ENCODE measurements at places on chromosomes 5 and 9.

GRCh38 chr9:109585796-109586195 is 87.7 kb upstream of the PTPN3 start:
- no peak for DNase-seq

- no peak for DNase-seq
Observed at GRCh38 chr9:97501972-97502221, 431 bp downstream of the TMOD1 start.

DNA sequence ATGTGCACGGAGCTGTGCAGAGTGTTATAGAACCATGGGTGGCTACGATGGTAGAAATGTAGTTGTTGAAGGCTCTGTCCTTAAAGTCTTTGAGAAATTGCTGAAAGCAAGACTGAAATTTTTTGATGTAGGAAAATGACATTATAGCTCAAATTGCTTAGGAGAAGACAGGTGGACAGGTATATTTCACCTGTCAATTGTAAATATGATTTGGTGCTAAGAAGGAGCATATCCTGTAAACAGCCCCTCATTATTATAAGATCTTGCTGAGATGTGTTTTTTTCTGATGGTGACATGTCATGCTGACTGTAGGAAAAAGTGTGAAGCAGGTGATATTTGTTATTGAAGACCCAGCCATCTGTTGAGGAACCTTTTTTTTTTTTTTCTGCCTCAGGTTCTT is 377.9 kb downstream of the PSAT1 start:
- DNase-seq = no peak

DNA sequence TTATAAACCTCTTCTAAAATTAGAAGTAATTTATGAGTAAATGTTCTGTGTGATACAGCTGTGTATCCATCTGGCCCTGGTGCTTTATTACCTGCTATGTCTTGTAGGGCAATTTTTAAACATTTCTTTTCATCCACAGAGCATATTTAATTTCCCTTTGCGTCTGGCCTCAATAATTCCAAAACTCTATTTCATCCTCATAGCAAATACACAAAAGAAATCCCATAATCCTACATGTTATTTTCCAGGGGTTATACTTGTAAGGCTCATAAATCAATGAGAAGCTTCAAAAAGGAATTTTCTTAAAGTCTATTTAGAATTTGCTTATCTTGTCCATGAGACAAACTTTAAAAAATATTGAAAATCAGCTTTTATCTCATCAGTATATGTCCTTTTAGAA is 167.0 kb downstream of the TTC39B start:
- no peak for DNase-seq

DNA sequence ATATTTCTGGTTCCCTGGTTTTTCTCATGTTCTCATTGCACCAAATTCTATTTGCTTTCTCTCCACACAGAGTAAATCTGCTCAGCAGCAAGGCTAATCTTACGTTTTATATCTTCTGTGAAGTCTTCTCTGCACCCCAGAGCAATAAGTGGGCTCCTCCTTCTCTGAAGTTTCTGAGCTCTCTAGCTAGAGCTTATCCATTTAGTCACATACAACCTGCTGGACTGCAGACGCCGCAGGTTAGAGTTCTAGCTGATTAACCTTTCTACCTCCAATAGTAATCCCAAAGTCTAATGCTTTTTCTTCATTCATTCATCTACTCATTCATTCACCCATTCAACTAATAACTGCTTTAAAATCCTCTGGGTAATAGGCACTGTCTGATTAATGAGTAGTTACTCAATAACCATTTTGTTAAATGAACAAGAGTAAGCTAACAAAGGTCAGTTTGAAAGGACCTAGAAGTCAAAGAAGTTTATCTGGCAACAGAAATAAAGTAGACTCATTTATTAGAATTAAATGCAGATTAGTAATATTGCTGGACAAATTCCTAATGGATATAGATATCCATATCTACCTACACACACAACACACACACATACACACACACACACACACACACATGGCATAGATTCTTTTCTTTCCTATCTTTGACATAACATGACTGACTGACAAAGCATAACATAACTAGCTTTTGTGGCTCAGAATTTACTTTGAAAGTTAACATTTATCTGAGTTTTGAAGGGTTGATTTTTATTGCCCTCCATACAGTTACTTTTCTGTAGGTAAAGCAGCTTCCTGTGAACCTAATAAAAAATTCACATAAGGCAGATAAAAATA is 984.6 kb upstream of the SEMA6A start:
- no peak for DNase-seq

DNA sequence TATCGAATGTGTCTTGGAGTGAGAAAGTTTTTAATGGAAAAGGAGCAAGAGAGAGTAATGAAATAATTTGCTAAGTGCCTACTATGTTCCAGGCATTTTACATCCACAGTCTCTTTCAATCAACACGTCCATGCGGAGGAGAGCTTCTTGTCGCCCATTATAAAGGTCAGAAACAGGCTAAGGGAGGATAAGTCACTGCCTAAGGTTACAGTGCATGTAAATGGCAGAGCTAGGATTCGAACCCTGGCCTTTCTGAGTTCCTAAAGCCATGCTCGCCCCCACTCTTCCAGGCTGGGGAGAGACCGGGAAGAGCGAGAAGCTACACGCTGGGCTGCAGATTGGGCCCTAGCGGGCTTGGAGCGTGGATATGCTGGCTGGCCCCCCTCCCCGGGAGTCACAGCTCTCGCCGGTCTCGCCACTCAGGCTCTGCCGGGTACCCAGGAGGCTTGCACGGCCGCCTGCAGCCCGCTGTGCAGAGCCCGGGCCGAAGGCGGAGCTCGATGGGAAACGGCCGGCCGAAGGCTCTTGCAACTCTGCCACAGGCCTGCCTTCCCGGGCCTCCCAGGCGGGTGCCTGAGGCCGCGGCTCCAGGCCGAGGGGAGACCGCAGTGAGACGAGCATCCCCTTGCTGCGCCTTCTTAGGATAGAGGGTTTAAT is 775 bp upstream of the LHX2 start:
- no peak for DNase-seq

DNA sequence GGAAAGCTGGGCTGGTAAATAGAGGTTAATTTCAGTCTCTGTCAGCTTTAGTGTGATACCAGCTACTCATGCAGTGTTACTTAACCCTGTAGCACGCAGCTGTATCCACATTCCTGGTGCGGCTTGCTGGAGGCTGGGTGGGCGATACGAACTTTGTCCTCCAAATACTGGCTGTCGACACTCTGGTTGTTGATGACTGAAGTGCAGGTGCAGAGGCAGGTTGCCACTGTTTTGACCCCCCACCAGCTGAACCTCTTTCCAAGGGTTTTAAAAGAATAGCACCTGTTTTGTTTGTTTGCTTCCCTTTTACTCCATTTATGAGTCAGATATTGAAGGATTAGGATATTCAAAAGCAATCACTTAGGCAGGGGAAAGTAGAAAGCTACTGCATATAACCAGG is 4.4 kb upstream of the RABGAP1 start:
- no peak for DNase-seq

Data from SW 1271 (cell line).